ENCODE measurements at places on chromosomes 3 and 15.

- DNase-seq: no peak
These were observed 25.7 kb downstream of the ATOSA start for GRCh38 chr15:52653431-52653964.

DNA sequence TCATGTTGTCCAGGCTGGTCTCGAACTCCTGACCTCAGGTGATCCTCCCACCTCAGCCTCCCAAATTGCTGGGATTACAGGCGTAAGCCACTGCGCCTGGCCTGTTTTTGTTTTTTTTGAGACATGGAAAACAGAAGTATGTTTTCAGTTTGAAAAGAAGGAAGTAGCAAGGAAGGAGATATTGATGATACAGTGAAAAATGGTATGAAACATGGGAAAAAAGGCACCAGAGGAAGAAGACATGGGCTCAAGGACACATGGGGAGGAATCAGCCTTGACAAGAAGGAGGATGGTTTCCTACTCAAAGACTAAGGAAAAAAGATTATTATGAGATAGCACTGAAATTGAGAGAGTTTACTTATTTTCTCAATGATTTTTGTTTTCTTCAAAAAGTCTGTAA lies 30.7 kb downstream of the FMN1 start:
- DNase-seq: no peak

GRCh38 chr3:53243165-53243564 lies 12.7 kb downstream of the TKT start:
- DNase-seq: peak; percentile 66

DNA sequence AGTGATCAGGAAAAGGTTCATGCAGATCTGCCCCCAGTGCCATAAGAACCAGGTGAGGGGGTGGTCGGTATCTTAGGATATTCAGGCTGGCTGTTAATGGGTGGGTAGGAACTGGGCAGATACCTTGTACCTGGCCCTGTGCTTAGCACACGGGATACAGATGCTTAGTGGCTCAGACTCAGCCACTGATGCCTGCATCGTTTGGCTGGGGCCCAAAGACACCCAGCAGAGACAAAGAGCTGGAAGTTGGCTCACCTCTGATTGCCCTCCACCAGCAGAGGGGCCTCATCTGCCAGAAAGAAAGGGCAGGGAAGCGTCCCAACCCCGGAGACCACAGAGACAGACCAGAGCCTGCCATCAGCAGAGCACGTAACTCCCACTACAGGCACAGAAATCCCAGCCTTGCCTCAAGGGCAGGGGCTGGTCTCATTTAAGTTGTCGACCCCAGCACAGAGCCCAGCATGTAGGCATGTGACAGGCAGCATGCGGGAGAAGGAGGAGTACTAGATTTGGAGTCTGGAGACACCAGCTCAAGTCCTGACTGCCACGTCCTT lies 64.1 kb upstream of the SLC6A1 start:
- DNase-seq: no peak

- DNase-seq: peak; percentile 78
These were observed 146.6 kb downstream of the SERPINI1 start for GRCh38 chr3:167882057-167882667.
